ENCODE measurements at places on chromosomes 3 and 15.

DNA sequence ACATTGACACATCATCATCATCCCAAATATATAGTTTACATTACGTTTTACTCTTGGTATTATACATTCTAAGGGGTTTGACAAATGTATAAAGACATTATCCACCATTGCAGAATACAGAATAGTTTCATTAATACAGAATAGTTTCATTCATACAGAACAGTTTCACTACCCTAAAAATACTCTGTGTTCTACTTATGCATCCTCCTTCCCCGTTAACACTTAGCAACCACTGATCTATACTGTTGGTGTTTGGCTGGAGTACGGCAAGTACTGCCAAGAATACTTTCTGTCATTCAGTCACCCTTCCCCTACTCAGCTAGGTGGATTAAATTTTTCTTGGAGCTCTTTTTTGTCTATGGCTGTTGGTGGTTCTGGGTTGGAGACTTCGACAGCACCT is 33.4 kb downstream of the LEKR1 start:
- no peak for DNase-seq

DNA sequence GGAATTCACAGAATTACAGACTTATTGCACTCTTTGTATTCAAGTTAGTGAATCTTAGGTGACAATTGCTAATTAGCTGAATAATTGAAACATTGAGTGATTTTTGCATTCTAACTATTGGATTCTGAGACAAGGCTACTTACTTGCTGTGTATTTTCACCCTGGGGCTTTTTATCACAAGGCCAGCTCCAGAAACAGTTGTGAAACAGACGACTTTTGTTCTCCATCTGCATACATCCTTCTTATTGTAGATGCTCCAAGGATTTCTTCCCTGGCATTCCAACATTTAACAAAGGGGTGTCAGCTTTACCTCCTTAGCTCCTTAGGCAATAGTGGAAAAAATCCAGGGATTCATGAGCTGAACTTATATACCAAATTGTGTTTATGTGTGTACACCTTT is 233.2 kb upstream of the CHRM5 start:
- DNase-seq = no peak

GRCh38 chr3:113223475-113224281 is 12.3 kb downstream of the BOC start:
- peak; percentile 74 for DNase-seq

GRCh38 chr15:29090617-29091466 is 178.8 kb downstream of the NSMCE3 start:
- DNase-seq = peak; percentile 68

DNA sequence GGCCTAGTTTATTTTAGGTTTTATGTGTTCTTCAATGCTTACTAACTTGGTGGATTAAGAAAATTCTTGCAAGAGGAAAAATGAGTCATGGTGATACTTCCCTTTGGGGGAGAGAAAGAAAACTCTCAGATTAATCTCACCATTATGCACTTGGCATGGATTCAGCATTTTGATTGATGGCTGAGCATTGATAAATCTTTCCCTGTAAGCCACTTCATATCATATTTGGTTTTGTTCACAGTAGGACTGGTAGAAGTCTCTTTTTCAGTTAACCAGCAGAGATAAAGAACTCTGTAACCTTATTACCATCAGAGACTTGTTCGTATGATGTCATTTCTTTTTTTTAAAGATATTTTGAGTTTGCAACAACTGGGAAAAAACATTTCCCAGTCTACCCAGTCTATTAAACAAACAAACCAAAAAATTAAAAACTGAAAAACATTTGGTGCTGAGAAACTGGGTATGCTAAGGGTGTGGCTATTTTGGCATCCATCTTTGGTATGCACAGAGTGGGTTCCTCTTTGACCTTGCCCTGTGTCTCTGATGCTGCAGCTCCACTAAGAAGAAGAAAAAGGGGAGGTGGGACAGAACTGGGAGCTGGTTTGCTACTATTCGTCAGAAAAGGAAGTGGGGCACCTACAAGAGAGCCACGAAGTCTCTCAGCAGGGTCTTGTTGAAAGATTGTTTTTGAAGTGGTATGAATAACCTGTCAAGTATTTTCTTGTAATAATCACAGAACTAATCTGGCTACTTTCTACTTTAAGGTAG is 17.2 kb downstream of the TMOD3 start:
- no peak for DNase-seq
